ENCODE measurements at places on chromosomes 5 and 9. TPM values are rescaled to one million over a fixed set of nuclear protein-coding genes. Genes with fewer than 3 reads are reported as not detected.

Gene CAPSL
- total RNA-seq: not detected

Gene KCNV2
- total RNA-seq: not detected

Gene SPINK13
- total RNA-seq: not detected

Gene MOB3B
- total RNA-seq: 1.4 TPM

Gene SPINK4
- total RNA-seq: 0.31 TPM

Gene PHAX
- 36.4 TPM for total RNA-seq
